ENCODE measurements at places on chromosomes 1 and 21. TPM values are rescaled to one million over a fixed set of nuclear protein-coding genes. Genes with fewer than 3 reads are reported as not detected.
A peak's percentile ranks its signal among the peaks of the same experiment; 100 is the strongest.

Gene CFHR2
- not detected for total RNA-seq

Gene LRRC71
- not detected for total RNA-seq

GRCh38 chr1:42258218-42258617, 76.8 kb downstream of the FOXJ3 start:
- DNase-seq: peak; percentile 35

DNA sequence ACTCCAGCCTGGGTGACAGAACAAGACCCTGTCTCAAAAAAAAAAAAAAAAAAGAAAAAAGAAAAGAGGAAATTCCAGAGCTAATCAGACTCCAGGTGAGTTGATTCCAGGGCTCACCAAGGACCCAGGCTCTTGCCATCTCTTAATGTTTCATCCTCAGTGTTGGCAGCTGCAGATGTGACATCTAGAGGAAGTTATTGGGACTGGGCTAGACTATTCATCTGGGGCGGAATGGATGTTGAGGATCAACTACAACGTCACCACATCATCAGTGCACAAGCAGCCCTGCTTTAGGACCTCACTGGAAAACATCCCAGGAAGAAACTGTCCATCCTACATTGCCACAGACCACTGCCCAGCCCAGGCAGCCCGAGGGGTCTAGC, 28.6 kb upstream of the PARP1 start:
- no peak for DNase-seq

Measured in GM12878 (cell line).